ENCODE measurements at places on chromosomes 12 and 14. TPM values are rescaled to one million over a fixed set of nuclear protein-coding genes. Genes with fewer than 3 reads are reported as not detected.
A peak's percentile ranks its signal among the peaks of the same experiment; 100 is the strongest.

DNA sequence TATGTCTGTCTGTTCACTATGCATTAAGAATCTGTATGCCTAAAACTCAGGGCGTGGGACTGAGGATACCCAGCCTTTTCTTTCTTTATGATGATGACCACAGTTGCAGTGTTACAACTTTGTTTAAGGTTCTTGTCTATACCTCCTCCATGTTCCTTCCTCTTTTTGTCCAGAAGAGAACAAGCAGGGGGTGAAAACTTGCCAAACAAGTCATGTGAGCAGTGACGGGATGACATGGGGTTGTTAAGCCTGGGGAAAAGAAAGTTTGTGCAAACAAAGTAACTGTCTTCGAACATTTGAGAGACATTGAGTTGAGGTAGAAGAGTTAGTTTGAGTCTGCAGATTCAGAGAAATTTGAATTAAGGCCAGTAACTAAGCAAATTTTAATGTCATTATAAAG lies 505.5 kb downstream of the NPAS3 start:
- no peak for DNase-seq

PPFIA2 gene
- total RNA-seq = not detected

GRCh38 chr12:91349476-91349875 lies 166.9 kb upstream of the DCN start:
- DNase-seq = no peak

DNA sequence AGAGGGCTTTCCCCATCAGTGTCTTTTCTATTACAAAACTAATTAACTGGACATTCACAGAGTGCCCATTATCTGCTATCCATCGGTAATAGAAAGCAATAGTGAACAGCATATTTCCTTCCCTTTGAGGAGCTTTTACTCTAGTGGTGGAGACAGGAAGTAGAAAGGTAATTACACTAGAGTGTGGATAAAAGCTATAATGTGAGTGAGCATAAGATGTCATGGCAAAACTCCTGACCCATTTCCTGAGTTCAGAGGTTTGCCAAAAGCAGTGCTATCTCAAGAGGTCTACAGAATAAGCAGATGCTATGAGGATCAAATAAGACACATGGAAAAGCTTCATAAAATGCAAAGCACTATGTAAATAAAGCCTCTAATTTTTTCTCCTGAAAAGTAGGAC lies 24.0 kb downstream of the TIMELESS start:
- peak; percentile 31 for DNase-seq

DNA sequence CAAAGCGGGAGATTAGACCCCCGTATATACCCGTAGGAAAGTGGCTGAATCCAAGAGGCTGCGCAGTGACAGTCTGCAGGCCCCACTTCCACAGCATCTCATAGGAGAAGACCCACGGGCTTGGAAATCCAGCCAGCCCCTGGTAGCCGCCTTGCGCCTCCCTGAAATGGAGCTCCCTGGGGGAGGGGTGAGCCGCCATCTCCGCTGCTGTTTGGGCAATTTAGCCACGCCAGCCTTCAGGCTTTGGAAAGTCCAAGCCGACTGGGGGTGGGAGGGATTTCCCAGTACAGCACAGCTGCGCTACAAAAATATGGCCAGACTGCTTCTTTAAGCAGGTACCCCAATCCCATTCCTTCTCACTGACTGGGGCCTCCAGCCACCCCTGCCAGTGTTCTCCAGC lies 53.4 kb downstream of the CAND1 start:
- no peak for DNase-seq

PLBD1 gene
- 8.2 TPM for total RNA-seq

DNA sequence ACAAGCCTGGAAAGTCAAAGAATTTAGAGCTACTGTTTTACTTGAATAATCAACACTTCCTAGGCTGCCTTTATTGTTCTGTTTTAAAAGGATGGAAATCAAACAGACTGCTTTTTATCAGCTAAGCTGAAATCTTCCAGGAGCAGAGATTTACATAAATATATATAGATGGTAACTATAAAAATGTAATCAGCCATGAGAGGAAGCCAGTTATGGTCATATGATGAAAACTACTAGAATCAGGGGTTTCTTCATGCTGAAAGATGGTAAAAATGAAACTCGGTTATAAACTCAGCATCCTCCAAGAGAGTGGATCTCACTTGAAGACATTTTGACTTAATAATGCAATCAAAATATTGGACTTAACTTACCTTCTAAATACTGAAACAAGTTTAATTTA lies 413.0 kb downstream of the GXYLT1 start:
- no peak for DNase-seq

Measured in naive thymus-derived CD4-positive, alpha-beta T cell (primary cell).